WTC11 (cell line): ENCODE measurements at places on chromosomes 13 and 19.

DNA sequence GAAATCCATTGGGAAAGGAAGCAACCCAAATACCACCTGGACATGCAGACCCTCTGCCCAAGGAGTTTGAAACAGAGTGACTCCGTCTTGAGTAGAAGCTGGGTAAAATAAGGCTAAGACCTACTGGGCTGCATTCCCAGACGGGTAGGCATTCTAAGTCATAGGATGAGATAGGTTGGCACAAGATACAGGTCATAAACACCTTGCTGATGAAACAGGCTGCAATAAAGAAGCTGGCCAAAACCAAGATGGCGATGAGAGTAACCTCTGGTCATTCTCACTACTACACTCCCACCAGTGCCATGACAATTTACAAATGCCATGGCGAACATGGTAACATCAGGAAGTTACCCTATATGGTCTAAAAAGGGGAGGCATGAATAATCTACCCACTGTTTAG lies 40.2 kb downstream of the RFXAP start:
- DNase-seq = no peak

GRCh38 chr13:34523406-34523805 lies 418.7 kb upstream of the NBEA start:
- DNase-seq = no peak

- DNase-seq = no peak
These were observed 15.5 kb downstream of the ATP8B3 start for GRCh38 chr19:1796395-1797142.

DNA sequence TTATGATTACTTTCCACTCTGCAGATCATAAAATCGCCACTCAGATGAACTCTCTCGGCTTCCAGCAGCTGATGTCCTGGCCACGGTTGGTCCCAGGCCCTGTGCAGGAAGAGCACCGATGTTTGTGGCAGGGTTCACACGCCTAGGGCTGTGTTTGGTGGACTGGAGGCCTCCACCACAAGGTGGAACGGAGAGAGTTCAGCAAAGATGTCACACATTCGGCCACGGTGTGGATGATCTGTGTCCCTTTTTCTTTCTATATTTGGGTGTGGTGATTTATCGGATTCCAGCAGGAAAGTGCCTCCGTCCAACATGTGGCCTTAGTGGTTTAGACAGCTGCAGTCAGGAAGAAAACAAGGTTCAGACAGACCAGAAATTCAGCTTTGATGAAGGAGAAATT lies 521 bp upstream of the SHISA2 start:
- DNase-seq = no peak

GRCh38 chr19:18147396-18147795 lies 5.6 kb upstream of the PIK3R2 start:
- DNase-seq = no peak

- no peak for DNase-seq
These were observed 26.6 kb downstream of the KLF2 start for GRCh38 chr19:16351133-16351809.

DNA sequence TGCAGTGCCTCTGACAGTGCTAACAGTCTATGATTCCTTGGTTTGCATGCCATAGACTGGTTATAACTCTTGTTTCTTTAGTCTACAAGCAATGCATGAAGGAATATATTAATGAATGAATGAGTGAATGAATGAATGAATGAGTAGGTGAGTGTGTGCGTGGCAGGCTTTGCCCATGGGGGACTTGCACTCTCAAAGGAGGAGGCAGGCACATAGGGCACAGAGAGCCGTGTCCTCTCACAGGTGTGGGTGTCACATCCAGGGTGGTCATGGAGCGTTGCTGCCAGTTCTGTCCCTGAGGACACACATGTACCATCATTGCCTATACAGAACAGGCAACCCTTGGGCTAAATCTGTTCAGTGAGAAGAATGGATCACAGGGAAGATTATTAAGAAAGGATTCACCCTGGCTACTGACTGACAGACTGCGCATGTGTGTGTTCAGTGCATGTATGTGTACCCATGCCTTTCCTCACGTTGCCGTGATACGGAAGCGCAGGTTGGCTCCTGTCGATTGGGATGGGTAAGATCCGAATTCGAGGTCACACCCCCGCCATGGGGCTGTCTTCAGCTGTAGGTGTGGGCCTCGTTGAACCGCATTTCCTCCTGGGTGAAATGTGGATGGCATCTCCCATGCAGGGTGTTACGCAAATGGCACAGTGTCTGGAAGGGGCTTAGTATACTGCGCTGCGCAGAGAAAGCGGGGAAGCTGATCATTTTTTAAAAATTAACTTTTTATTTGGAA lies 161.4 kb downstream of the STK24 start:
- no peak for DNase-seq

GRCh38 chr13:59901191-59901590 lies 262.5 kb downstream of the DIAPH3 start:
- no peak for DNase-seq

GRCh38 chr19:16070366-16070990 lies 5.8 kb upstream of the TPM4 start:
- DNase-seq = no peak

- DNase-seq = no peak
These were observed 20.6 kb downstream of the UBE2L5 start for GRCh38 chr13:30442926-30443325.

GRCh38 chr13:88704600-88705275 lies 1033.6 kb downstream of the SLITRK5 start:
- DNase-seq = no peak

- no peak for DNase-seq
These were observed 195.7 kb upstream of the IPO5 start for GRCh38 chr13:97757807-97758206.
